Tibial nerve (tissue), 4 donors: ENCODE measurements at places on chromosomes 4 and X.

- no peaks in the 10 kb centered on the region for H3K27me3 ChIP-seq
- DNase-seq: no peak
- no peaks in the 10 kb centered on the region for H3K4me1 ChIP-seq
- H3K36me3 ChIP-seq: no peaks in the 10 kb centered on the region
Observed at GRCh38 chr4:141410839-141411238, 190.1 kb downstream of the ZNF330 start.

DNA sequence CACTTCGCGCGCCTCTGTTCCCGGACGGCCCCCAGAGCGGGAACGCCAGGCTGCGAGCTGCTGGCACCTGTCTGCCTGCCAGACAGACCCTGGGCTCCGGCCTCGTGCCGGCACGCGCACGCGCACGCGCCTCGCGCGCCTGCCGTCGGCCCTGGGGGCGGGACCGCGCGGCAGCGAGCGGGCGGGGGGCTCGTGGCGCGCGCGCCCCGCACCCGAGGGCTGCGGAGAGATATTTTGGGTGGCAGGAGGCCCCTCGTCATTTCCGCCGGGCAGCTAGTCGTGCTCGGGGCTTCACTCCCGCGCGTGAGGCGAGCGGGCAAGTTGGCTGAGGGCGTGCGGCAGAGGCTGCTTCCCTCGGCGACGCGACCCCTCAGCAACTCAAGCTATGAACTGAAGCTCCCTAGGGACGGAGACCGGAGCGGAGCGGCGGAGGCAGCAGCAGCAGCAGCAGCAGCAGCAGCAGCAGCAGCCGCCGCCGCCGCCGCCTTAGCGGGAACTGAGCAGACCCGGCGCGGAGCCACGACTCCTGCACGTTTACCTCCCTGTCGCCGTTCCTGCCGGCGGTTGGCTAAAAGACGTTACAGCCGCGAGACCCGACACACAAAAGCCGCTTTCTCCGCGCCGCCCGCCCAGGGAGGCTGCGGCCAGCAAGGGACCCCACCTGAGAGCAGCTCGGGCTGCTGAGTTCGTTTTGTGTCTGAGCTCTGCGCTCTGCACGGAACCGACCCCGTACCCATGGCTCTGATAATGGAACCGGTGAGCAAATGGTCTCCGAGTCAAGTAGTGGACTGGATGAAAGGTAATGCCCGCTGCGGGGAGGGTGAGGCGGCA is at the start of gene CNKSR2:
CNKSR2 (plus strand) TSS at position 256 of the 831 bp plus-strand sequence; CDS start at position 736, 480 bp downstream.
- peak within 1 kb of the TSS; percentile 54 for H3K4me3 ChIP-seq
- H3K36me3 ChIP-seq: no peaks in the 10 kb centered on the region
- no peaks in the 10 kb centered on the region for H3K4me1 ChIP-seq
- H3K27me3 ChIP-seq: peaks cover 3% of the 10 kb centered on the region

DNA sequence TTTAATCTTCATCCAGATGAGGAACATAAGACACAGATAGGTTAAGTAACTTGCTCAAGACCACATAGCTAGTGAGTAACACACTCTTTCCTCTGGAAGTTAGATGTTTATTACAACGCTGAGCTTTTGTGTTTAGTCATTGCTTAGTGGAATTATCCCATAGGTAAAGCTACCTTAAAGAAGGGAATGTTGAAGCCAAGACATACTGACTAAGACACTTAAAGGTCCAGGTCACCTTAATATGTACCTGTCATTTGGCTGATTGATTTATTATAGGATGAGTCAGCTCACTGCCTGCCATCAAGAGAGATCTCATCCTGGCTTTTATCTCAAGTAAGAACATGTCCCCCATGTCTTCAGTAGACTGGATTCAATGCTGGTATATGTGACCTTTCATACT is 53.4 kb downstream of the KDR start:
- no peak overlapping the region for H3K27ac ChIP-seq
- no peak for DNase-seq
- H3K4me3 ChIP-seq: no peak overlapping the region
- no peaks in the 10 kb centered on the region for H3K36me3 ChIP-seq
- H3K27me3 ChIP-seq: no peaks in the 10 kb centered on the region

DNA sequence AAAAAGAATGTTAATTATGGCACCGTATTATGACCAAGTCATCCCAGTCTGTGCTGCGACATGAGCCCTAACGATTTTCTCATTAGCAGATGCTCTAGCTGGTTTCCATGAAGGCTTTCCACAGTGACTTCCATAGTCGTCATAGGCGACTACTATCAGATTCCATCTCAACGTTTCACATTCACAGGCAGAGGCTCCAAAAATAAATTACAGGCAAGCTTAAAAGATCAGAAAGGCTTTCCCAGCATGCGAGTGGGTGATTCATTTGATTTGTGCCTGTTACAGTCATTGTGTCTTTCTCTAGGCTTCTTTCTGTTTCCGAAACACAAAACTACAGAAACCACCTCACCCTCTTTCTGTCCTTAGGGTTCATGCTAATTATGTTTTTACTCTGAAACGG is 43.2 kb downstream of the PALLD start:
- H3K27me3 ChIP-seq: no peaks in the 10 kb centered on the region
- no peak for DNase-seq
- H3K27ac ChIP-seq: no peak overlapping the region
- no peaks in the 10 kb centered on the region for H3K4me1 ChIP-seq

- H3K4me1 ChIP-seq: no peaks in the 10 kb centered on the region
- no peak within 1 kb of the TSS for H3K4me3 ChIP-seq
- no peaks in the 10 kb centered on the region for H3K27me3 ChIP-seq
- H3K36me3 ChIP-seq: no peaks in the 10 kb centered on the region
- no peak within 1 kb of the TSS for H3K27ac ChIP-seq
Observed at GRCh38 chrX:30309139-30309571, at the start of gene NR0B1. TSS of gene NR0B1 (minus strand) at chrX:30309390. CDS start at chrX:30309363, 27 bp downstream.

GRCh38 chr4:7295911-7296660 is 103.7 kb downstream of the SORCS2 start:
- peak; percentile 61 for DNase-seq
- H3K27ac ChIP-seq: peak overlapping the region; percentile 78
- peaks cover 17% of the 10 kb centered on the region for H3K4me1 ChIP-seq
